ENCODE measurements at places on chromosomes 3 and 15.

DNA sequence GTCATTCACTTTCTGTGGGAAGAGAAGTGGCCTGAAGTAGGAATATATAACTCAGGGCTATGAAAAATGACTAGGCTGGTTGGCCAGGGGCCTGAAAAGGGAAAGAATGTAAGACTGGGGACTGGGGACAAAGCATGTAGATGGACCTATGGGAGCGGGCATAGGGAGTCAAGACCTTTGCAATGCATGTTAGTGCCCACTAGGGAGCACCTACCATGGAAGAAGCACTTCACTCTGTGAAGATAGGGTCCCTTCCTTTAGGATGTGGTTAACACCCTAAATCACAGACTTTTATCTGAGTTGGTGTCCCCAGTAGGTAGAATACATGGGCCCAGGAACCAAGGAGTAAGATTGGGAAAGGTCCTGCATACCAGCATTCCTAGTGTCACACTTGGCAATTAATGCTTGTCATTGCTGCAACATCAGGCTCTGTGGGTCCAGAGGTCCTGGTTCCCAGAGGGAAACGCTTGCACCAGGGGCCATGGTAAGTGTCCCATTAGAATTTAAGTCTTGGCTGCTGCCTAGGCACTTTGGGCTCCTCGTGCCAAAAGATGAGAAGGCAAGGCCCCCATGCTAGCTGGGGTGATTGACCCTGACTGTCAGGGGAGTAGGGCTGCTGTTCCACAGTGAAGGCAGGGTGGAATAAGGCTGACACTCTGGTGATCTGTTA, 79.6 kb downstream of the CRYGS start:
- DNase-seq = no peak

- DNase-seq = no peak
Measured at GRCh38 chr3:84959470-84960271, 882 bp downstream of the CADM2 start.

DNA sequence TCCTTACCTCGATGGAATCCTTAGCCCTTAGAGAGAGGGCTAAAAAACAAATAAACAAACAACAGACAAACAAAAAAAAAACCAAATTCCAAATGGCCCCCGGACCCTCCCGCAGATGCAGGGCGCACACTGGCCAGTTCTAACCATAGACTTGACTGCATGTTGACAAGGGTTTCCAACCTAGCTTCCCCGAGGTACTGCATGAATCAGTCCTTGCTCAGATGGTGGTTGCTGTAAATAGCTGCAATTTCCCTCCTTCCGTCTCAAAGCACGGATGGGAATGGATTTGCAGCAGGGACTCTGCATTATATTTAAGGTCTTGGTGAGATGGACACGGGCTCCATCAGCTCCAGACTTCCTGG, 162.8 kb downstream of the CD47 start:
- no peak for DNase-seq

DNA sequence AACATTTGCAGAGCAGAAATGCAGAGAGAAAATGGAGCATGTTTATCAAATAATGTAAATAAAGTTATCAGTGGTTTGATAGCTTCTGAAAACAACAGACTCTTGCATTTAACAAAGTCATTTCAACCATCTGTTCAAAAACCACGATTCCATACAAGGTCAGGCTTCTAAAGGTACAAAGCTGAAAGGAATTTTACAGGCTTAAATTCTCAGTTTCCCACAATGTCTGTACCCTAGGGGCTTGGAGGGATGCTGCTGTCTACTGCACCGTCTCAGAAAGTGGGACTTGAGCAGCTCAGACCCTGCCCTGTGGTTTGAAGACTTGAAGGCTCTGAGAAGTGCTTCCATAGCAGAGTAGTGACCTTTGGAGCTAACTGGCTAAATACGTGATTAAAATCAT, 30.4 kb upstream of the TM4SF1 start:
- no peak for DNase-seq

DNA sequence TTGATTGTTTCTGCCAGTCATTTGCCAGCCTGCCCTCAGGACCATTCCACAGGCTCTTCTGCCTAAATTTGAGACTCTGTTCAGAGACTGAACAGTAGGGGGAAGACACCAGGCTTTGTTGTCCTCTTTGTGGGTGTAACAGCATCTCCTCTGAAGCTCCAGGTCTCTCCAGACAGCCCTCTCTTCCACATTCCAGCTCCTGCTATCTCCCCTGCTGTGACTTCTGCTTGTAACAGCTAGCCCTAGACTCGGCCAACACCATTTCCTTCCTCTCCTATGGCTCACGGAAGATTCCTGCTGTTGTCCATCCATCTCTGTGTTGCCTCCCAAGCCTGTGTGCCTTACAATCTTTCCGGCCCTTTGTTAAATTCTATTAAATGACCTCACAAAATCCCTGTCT, 40.2 kb downstream of the SUCLG2 start:
- no peak for DNase-seq

GRCh38 chr3:32125012-32125411, 18.6 kb downstream of the GPD1L start:
- DNase-seq = no peak

DNA sequence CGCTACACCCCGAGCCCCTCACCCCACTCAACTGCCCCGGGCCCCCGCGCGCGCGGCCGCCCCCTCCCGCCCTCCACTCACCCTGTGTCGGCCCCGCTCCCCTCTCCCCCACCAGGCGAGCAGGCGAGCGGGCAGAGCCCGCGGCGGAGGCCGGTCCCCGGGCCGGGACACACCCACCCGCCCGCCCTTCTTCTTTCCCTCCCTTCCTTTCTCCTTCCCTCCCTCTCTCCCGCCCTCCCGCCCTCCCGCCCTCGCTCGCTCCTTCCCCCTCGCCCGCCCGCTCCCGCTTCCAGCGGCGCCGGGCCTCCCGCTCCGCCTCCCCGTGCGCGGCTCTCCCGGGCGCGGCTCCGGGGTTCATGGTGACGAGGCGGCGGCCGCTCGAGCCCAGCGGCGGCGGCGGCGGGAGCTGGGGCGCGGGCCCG, at the start of gene CTDSPL:
Gene CTDSPL, plus strand, starts transcription at position 261 of the 422 bp plus-strand sequence. CDS start 320 bp downstream, outside the sequence.
- no peak for DNase-seq

- DNase-seq = no peak
Measured at GRCh38 chr15:79051941-79052731, 38.4 kb downstream of the RASGRF1 start.

DNA sequence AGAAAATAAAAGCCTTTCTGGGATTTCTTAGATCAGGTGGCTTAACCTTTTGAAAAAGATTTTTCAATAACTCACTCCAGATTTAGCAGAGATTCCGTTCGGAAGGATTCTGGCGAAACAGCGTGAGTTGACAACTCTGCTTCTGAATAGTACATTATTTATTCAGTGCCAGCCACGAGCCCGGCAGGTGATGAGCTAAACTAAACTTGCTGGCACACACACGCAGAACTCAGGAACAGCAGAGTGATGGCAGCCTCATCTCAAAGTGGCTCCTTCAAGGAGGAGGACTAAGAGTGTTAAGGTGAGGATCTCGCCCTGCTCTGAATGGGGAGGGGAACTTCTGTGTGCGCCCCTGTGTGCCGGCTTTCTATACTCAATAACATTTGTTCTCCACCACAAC, 114.3 kb downstream of the FAM43A start:
- DNase-seq = no peak

GRCh38 chr3:72768006-72768441, 80.2 kb downstream of the SHQ1 start:
- DNase-seq = no peak

Measured in stimulated activated CD4-positive, alpha-beta T cell treated with anti-CD3 and anti-CD28 coated beads, Interleukin-4, amount 100 ng/mL, for 4 hours (primary cell).